GF-D8 (cell line): ENCODE measurements at places on chromosomes 4 and X.

- DNase-seq: peak; percentile 11
These were observed 782 bp upstream of the NEK1 start for GRCh38 chr4:169612871-169613859.

GRCh38 chr4:92387459-92388069 lies 83.8 kb downstream of the GRID2 start:
- no peak for DNase-seq

DNA sequence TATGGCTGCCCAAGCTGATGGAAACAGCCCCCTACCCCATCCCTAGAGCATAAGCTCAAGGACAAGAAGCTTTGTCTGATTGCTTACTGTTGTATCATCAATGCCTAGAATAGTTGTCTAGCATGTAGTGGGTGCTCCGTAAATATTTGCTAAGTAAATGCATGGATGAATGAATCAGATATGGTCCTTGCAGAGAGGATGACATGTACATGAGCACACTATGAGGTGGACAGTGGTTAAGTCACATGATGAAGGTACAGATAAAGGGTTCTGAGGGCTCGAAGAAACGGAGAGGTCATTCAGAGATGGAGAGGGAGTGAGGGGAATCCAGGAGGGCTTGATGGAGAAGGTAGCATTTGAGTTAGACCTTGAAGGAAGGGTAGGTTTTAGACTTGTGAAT lies 214.2 kb downstream of the RBMX2 start:
- DNase-seq: no peak

DNA sequence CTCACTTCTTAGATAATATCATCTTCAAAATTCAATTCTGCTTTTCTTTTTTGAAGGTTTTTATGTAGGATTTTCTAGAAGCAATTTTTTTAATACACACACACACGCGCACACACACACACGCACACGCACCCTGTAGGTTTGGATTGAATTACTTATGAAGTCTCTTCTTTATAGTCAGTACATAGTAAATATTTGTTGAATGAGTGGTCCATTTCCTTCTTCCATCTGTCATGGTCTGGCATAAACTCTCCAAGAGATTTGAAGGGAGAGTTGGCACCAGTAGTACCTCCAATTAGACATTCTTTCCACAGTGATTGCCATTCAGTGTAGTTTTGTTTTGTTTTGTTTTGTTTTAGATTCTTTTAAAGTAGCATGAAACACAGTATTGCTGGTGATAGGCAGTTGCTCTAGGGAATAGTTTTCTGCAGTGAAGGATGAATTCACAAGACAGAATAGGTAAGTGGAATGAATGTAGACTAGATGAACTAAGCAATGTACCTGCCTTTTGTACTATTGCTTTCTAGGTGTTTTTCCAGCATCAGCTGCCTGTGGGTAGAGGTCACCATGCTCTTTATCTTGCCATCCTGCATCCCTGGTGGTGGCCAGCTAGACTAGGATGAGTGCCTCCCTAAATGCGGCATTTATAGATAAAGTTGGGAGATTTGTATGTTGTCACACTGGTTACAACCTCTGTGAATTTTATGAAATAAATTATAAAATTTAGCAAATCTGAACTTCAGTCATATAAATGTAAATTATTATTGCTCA lies 20.5 kb downstream of the PDLIM5 start:
- no peak for DNase-seq

DNA sequence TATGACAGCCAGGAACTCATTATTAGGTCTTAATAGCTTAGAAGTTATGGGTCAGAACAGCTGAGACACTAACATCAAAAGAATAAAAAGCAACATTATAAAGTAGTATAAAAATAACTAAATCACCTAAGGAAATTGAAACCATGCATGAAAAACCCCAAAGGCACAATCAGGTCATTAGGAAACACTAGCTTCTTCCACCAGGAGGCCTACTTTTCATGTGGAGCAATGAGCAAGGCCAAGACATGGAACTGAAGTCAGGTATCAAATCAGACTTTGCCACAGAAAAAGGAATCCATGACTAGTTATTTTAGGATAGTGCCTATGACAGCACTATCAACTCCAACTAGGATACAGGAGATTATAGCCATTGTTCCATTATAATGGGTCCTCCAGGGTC lies 7.9 kb downstream of the HUWE1 start:
- DNase-seq: no peak

DNA sequence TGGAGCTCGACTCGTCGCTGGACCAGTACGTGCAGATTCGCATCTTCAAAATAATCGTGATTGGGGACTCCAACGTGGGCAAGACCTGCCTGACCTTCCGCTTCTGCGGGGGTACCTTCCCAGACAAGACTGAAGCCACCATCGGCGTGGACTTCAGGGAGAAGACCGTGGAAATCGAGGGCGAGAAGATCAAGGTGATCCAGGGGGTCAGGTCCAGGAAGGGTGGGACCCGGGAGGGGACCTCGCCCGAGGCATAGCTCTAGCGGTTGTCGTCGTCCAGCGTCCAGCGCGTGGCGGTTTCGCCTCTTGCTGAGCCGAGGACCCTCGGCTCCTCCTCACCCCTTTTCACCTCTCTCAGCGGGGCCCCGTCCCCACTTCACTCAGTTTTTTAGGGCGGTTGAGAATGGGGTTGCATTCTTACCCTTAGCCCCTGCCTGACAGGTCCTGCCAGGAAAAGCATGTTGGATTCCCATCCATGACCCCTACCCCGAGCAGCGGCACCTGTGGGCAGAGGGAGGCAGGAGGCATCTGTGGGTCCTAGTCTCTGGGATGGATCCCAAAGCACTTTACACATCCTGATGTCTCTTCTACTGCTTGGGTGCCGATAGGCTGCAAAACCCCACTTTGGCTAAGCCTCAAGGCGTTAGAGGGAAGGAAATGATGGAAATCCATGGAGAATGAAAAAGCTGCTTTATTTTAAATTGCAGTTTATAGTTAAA lies 524 bp downstream of the RAB33A start:
- no peak for DNase-seq

DNA sequence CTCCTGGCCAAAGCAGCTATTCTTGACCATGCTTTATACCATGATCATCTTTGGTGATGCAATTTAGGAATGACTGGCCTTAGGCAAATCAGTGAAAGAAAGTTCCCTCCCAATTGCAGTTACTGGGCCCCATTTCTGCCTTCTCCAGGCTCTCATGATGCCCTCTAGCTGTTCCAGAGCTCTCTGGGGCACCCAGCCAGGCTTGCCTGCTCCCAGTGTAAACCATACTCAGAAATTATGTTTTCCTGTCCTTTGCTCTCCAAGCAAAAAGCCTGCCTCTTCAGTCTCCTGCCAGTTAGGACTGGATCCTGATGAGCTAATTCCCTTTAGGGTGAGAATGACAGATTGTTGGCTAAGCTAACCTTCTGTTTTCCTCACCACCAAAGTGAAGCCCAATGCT lies 85.3 kb upstream of the RBPJ start:
- DNase-seq: no peak

DNA sequence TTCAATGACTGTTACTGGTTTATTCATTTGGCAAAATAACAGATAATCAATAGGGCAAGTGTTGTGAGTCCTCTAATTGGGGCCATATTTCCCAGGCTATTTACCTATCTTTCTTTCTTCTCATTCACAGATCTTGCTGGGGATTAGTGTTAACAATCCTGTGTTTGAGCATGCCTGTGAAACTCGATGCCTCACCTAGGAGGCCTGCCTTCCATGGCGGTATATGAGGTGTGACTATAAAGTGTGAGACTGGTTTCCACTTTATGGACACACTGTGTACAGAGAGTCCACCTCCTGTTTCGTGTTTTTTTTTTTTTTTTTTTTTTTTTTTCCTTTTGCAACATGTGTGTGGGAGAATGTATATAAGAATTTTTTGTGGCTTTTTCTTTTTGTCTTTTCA lies 199.3 kb downstream of the BMPR1B start:
- no peak for DNase-seq

DNA sequence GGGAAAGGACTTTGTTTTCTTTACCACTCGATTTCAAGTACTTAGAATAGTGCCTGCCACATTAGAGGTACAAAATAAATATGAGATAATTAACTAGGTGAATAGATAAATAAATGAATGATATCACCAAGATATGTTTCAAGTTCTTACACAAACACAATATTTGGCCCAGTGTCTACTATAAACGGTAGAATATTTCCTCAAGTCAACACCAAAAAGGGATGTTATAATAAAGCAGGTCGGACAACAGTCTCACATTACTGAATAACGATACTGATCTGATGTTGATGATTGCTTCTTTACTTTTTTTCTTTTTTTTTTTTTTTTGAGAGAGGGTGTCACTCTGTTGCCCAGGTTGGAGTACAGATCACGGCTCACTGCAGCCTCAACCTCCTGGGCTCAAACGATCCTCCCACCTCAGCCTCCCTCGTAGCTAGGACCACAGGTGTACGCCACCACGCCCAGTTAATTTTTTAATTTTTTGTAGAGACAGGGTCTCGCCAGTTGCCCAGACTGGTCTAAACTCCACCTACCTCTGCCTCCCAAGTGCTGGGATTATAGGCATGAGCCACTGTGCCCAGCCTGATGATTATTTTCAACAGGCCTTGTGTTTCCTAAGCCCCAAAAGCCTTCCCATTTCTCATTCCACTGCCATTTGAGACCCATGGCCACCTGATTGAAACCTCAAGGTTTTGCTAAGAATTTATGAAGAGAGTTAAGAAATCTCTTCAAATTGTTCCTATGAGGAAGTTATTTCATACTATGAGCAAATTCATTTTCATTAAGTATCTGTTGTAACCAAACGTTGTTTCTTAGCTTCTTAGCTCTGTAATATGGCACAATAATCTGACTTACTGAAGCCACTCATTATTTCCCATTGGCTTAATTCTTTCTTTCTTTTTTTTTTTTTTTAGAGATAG lies 2.3 kb downstream of the MANBA start:
- DNase-seq: no peak

DNA sequence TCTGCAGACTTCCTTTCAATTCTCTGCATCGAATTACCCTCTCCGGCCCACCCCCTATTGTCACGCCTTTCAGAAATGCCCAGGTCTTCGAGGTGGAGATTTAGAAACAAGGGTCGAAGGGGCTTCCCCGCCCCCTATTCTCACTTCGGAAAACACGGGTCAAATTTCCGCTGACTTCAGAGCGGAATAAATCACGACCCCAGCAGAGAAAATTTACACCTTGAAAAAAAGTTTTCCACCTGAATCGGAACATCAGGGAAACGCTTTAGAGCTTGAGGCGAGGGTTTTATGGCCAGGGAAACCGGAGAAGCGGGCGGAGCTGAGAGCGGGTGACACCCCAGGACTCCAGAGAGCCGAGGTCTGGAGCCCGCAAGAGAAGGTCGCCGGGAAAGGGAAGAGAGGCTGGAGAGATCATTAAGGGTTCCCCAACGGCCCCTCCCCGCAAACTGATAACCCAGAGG lies 1.6 kb downstream of the SHISA3 start:
- DNase-seq: no peak

DNA sequence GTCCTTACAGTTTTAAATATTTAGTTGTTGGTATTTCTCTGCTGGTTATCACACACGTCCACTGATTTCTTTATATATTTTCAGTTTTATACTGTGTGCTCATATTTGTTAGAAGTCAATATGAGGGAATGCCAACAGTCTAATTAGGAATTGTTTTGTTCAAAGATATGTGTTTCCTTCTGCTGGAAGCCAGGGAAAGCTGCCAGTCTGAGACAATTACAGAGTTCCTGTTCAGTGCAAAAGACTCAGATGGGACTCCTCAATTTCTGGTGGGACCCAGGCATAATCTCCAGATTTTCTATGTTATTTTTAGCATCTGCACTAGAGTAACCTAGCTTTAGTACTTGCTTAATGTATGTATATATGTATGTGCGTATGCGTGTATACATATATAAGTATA lies 486.0 kb downstream of the GRID2 start:
- DNase-seq: no peak

- no peak for DNase-seq
These were observed 1.5 kb downstream of the ADRA2C start for GRCh38 chr4:3767570-3768288.

DNA sequence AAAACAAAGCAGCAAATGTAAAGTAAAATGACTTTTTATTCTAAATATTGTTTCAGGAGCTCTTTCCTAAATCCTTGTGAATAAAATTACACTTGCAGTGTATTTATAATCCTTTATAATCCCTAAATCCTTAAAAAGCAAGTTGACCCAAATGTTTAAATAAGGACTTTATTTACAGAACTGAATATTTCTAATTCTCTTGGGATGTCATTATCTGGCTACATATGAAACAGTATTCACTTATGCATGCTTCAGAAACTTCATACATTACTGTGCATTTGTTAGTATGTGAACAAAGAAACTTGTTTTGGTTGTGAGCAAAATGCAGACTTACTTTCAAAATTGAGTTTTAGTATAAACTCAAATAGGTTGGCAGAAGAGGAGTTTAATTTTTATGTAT lies 49.2 kb downstream of the PTTG2 start:
- DNase-seq: no peak

GRCh38 chr4:169150806-169151205 lies 120.0 kb downstream of the SH3RF1 start:
- no peak for DNase-seq

DNA sequence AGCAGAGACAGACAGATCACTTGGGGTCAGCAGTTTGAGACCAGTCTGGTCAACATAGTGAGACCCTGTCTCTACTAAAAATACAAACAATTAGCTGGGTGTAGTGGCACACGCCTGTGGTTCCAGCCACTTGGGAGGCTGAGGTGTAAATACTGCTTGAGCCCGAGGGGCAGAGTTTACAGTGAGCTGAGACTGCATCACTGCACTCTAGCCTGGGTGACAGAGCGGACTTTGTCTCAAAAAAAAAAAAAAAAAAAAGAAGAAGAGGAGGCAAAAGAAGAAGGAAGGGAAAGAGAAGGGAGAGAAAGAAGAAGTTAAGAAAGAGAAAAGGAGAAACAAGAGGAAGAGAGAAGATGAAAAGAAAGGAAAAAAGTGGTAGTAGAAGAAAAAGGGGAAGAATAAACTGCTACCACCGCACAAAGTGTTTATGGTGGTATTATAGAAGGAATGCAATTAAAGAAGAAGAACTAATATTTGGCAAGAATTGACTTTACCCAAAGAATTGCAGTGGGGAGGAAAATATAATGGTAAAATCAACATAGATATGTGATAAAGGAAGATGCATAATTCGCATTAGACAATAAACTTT lies 19.6 kb upstream of the NSUN7 start:
- no peak for DNase-seq

DNA sequence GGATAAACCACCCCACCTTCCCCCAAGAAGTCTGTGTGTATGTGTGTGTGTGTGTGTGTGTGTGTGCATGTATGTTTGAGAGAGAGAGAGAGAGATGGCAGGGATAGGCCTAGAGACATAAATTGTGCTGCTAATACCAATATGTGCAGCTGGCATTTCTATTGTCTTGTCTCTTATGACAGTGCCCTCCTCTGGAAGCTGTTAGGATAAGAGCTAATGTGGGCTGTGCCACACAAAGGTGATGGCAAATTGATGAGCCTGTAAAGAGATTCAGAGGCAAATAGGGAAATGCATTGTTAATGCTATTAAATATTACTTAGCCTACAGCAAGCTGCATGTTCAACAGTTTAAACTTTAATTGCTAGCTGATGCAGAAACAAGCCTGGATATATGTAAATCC lies 332.0 kb downstream of the NKX6-1 start:
- DNase-seq: no peak

- no peak for DNase-seq
These were observed 43.4 kb downstream of the MOB1B start for GRCh38 chr4:70945452-70946055.

GRCh38 chr4:7227008-7227407 lies 34.7 kb downstream of the SORCS2 start:
- no peak for DNase-seq

GRCh38 chr4:112185334-112185733 lies 40.1 kb downstream of the FAM241A start:
- DNase-seq: no peak

GRCh38 chr4:15786743-15787142 lies 8.6 kb downstream of the CD38 start:
- no peak for DNase-seq

- DNase-seq: no peak
These were observed 10.4 kb downstream of the TMSB4X start for GRCh38 chrX:12985331-12985730.
